ENCODE measurements at places on chromosomes 1 and 21. TPM values are rescaled to one million over a fixed set of nuclear protein-coding genes. Genes with fewer than 3 reads are reported as not detected.

TMEM82 gene
- not detected for polyA plus RNA-seq

GRCh38 chr1:207748737-207749528, 2.9 kb upstream of the CD46 start:
- DNase-seq = peak; percentile 19

SPATA45 gene
- polyA plus RNA-seq = not detected

RAVER2 gene
- polyA plus RNA-seq = 1.5 TPM

DNA sequence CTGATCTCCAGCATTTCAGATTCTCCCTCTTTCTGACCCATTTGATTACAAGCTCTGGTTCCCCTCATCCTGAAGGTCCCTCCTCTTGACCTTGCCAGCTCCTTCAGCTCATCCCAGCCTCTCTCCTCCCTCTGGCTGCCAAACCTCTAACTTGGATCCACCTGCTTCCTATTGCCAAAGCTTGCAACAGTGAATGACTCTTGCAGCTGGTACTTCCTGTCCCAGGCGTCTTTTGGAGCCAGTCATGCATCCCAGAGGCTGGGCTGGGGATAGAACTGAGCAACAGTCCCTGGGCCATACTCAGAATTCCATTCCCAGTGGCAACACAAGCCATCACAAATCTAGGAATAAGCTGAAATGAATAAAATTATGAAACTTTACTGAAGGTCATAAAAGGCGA, 27.7 kb upstream of the SPOCD1 start:
- DNase-seq = no peak

SRGAP2B gene
- polyA plus RNA-seq = 1.6 TPM

LINGO4 gene
- polyA plus RNA-seq = 0.28 TPM

RPTN gene
- polyA plus RNA-seq = not detected

- peak; percentile 16 for DNase-seq
Measured at GRCh38 chr1:2115008-2115641, 64.9 kb downstream of the PRKCZ start.

- no peak for DNase-seq
Measured at GRCh38 chr1:59908682-59909081, 17.9 kb downstream of the CYP2J2 start.

KRTAP19-1 gene
- not detected for polyA plus RNA-seq

DNA sequence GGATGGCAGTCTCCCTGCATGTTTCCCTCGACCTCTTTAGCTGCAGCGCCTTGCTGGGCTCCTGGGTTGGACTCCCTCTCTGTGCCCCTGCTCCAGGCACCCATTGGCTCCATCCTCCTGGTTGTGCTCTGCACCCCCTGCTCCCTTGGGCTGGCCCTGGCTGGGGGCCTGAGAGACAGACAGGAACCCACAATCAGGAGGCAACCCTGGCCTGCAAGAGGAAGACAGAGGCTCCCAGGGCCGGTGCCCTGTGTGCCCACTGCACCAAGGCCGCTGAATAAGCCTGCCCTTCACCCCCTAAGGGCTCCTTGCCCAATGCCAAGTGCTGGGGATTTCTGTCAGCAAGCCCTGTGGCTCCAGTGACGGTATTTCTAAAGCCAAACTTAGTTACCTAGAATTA, 31.5 kb upstream of the LHX4 start:
- no peak for DNase-seq

INSRR gene
- polyA plus RNA-seq = not detected

DNA sequence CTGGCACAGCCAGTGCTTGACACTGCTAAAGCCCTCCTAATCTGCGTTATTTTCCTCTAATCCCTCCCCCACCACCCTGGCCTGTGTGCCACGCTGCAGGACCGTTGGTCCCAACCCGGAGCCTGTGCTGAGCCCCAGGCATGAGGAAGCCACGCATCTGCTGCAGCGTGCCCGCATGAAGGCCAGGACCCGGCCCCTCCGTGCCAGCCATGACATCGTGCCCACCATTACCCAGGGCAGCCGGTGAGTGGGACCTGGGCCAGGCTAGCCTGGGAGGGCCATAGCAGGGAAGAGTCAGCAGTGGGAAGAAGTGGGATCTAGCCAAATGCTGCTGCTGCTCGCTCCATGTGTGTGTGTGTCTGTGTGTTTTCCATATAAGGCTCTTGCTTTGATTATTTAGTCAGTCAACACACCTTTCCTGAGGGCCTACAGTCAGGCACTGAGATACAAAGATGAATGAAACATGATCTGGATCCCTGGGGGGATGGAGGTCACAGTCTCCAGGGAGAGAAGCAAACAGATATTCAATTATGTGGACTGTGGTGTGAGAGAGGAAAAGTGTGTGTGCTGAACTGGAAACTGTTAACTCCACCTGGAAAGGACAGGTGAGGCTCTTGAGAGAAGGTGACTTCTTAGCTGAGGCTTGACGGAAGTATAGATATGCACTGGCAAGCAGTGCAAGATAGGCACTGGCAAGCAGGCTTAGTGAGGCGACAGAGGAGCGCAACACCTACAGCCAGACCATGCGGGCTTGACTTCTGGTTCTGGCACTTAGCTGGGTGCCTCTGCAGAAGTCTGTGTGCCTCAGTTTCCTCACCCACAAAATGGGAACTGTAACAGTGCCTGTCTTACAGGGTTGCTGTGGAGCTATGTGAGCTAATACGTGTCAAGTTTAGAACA, 15.9 kb downstream of the KIAA1614 start:
- no peak for DNase-seq

OR2T29 gene
- not detected for polyA plus RNA-seq

DNA sequence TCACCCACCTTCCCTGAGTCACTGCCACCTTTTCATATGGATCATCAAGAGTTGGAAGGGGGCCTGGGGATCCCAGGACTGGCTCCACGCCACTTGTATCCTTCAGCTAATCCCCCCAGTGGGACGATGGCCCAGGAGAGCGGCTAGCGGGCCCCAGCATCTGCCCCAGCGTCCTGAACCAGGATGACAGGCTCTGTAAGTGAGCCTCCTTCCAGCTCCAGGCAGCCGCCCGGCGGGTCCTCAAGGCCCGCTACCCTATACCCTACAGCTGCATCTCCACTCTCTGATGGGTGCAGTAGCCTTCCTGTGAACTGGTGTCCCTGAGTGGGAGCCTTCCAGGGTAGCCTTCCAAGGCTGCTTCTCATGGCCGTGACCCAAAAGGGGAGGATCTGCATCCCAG, 183.1 kb downstream of the ATG4C start:
- no peak for DNase-seq

- no peak for DNase-seq
Measured at GRCh38 chr21:33067457-33067856, 2.5 kb upstream of the OLIG1 start.

DNA sequence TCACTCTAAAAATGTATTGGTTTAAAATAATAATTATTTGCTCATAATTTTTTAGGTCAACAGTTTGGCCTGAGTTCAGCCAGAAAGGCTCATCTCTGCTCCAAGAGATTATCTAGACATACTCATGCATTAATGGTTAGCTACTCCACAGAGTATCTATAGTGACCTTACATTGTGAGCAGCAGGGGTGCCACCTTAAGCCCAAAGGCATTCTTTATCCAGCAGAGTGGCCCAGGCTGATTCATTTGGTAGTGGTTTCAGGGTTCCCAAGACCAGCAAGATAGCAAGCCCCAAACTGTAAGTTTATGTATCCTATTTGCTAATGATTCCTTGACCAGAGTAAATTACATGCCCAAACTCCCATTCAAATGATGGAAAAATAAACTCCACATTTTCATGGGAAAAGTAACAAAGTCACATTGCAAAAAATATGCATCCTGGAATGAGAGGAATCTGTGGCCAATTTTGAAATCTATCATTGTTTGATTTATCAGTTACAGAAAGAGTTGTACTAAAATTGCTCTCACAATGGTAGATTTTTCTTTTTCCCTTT, 182.6 kb upstream of the KCNK2 start:
- DNase-seq = no peak

RORC gene
- polyA plus RNA-seq = 46.4 TPM

DNA sequence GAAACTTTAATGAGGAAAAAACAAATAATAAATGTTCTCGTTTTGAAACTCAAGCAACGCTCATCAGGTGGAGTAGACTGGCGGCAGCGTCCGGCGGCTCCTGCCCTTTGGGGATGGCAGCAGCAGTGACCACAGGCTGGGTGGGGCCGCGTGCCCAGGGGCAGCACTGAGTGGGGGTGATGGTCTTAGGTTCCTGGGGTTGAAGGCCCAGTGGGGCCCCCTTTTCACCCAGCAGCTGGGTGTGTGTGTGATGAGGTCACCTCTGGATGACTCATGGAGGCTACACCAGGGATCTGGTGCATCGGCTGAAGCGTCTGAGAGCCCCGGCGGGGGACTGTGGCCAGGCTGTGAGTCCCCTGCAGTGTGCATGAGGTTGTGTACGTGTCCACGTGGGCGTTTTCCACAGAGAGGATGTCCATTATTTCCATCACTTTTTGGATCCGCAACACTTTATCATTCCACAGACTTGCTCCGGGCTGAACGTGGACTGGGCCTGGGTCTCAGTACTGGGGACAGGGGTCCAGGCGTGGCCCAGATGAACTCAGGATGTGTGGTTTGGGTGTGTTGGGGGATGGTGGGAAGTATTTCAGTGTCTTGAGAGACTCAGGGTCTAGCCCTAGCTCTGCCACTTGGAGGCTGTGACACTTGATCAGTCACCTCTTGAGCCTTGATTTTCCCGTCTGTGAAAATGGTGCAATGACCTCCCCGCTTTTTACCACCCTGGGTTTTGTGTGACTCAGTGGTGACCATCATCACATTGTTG, 25.6 kb downstream of the LDLRAP1 start:
- no peak for DNase-seq

DNA sequence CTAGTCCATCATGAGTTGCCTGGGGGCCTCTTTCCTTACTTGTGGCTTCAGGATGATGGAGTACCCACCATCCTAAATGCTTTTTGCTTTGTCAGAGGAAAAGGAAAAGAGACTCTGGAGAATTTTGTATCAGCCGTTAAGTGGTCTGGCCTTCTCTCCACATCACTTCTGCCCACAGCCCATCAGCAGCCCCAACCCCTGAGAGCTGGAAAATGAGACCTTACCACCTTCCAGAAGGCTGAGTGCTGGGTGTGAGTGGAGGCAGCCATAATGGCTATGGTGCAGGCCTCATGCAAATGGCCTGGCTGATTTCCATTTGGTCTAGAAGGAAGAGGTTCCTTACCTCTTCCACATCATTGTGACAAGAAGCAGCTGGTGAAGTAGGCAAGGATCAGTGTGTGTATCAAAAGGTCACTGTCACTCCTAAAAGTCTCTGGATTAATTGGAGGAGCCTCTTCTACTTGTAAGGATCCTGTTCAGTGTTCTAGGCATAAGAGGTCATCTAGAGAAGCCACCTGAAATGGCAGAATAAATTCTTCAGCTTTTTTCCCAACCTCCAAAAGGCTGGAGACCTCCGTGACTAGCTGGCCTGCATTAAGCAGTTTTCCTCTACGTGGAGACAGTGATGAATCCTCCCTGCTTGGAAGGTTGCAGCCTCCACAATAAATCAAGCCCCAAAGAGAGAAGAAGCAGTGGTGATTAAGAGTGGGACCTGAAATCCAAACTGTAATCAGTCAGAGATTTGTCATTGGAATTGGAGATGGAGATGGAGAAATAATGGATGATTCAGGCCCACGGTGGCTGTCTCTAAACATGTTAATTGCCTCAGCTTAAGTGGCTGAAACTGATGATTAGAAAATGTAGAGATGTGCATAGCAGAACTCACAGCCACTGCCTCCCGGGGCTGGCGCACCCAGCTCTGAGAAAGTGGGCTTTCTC, 111.5 kb downstream of the CNIH3 start:
- DNase-seq = no peak

- DNase-seq = peak; percentile 38
Measured at GRCh38 chr1:16905110-16905867, 9.5 kb downstream of the RNU1-2 start.

GUCA2B gene
- not detected for polyA plus RNA-seq

GRCh38 chr21:44929242-44929798, 8.6 kb upstream of the ITGB2 start:
- no peak for DNase-seq

LRRC38 gene
- polyA plus RNA-seq = not detected

DNA sequence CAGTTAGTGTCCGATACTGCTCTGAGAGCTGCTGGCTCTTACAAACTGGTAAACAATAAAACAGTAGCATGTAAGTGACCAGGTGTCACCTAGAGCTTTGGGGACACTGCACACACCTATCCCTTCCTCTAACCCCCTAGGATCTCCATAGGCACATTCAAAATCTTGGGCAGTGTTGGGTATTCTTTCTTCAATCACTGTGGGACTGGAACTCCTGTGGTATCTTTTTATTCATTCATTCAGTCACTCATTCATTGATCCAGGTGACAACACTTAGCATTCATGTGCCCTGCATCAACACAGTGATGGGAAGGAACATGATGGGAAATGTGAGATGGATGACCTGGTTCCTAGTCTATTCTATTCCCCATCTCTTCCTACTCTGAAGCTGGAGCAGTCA, 73.9 kb downstream of the HHAT start:
- DNase-seq = no peak

- DNase-seq = no peak
Measured at GRCh38 chr21:36211660-36212512, 55.3 kb downstream of the DOP1B start.

DNA sequence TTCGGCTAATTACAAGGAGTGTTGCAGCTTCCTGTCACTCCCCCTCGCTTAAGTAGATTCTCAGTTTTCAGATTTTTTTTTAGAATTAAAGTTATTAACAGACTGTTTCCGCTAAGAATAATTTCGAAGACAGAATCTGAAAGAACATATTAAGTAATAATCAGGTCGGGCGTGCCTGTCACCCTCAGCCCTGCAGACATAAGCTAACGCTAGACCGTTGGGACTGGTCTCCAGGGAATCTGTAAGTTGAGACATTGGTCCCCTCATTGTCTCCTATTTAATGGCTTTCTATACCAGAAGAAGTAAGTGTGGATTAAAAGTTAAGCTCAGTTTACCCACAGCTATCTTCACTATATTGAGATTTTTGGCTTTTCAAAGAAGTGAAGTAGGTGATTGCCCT, 14.5 kb downstream of the NMNAT1 start:
- no peak for DNase-seq

- no peak for DNase-seq
Measured at GRCh38 chr1:107263291-107263915, 122.6 kb downstream of the NTNG1 start.

GRCh38 chr1:117698398-117699160, 92.7 kb downstream of the TENT5C start:
- no peak for DNase-seq

- DNase-seq = no peak
Measured at GRCh38 chr1:155279268-155279667, 2.0 kb downstream of the HCN3 start.

GRCh38 chr1:198212675-198213074, 55.9 kb downstream of the NEK7 start:
- DNase-seq = no peak

CREB3L4 gene
- polyA plus RNA-seq = 5.3 TPM

CDA gene
- not detected for polyA plus RNA-seq

BECN2 gene
- polyA plus RNA-seq = not detected

- DNase-seq = no peak
Measured at GRCh38 chr1:244246334-244246733, 195.3 kb downstream of the ZBTB18 start.

CYP4A22 gene
- not detected for polyA plus RNA-seq

PLPPR5 gene
- not detected for polyA plus RNA-seq

GRCh38 chr1:205370780-205371179, 14.1 kb upstream of the KLHDC8A start:
- DNase-seq = no peak

CSMD2 gene
- not detected for polyA plus RNA-seq

GRCh38 chr1:239744851-239745250, 346.8 kb upstream of the FMN2 start:
- no peak for DNase-seq

- DNase-seq = no peak
Measured at GRCh38 chr1:87914396-87914795, 585.7 kb downstream of the LMO4 start.

- no peak for DNase-seq
Measured at GRCh38 chr1:209539576-209539975, 43.9 kb upstream of the CAMK1G start.

Data from CD8-positive, alpha-beta memory T cell (primary cell).